ENCODE measurements at places on chromosomes 1 and 21. TPM values are rescaled to one million over a fixed set of nuclear protein-coding genes. Genes with fewer than 3 reads are reported as not detected.

Gene TOR1AIP1
- 46.5 TPM for total RNA-seq

Gene SASS6
- 6.0 TPM for total RNA-seq

Gene DCDC2B
- not detected for total RNA-seq

Gene KPRP
- total RNA-seq: not detected

GRCh38 chr1:75792091-75792490 lies 4.6 kb upstream of the MSH4 start:
- no peak for DNase-seq

GRCh38 chr1:166485620-166486019 lies 318.8 kb upstream of the FAM78B start:
- peak; percentile 19 for DNase-seq

DNA sequence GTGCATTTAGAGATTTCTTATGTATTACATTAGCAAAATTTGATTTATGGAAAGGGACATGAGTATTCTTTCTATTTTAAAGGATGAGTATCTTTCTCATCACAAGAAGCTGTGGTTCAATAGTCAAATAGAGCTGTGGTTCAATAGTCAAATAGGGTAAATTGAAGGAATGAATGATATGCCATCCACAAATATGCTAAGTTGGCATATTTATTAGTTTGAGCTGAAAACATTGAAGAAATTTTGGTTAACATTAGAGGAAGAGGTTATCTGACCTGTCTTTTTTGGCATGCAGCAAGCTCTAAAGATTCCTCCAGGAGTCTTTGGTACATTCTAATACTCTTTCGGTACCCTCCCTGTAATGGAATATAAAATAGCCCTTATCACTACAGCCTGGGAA lies 4.8 kb downstream of the OR2L8 start:
- DNase-seq: no peak

- no peak for DNase-seq
Measured at GRCh38 chr1:95230256-95230655, 3.8 kb upstream of the RWDD3 start.

DNA sequence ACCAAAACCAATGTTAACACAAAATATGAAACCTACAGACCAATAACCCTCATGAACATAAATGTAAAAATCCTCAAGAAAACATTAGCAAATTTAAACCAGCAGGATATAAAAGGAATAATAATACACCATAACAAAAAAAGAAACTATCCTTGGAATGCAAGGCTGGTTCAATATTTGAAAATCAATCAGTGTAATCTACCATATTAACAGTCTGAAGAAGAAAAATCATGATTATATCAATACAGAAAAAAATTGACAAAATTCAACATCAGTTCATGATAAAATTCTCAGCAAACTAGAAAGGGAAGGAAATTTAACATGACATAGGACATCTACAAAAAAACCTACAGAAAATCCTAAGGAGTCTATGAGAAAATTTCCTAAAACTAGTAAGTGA lies 19.8 kb downstream of the PRMT2 start:
- no peak for DNase-seq

DNA sequence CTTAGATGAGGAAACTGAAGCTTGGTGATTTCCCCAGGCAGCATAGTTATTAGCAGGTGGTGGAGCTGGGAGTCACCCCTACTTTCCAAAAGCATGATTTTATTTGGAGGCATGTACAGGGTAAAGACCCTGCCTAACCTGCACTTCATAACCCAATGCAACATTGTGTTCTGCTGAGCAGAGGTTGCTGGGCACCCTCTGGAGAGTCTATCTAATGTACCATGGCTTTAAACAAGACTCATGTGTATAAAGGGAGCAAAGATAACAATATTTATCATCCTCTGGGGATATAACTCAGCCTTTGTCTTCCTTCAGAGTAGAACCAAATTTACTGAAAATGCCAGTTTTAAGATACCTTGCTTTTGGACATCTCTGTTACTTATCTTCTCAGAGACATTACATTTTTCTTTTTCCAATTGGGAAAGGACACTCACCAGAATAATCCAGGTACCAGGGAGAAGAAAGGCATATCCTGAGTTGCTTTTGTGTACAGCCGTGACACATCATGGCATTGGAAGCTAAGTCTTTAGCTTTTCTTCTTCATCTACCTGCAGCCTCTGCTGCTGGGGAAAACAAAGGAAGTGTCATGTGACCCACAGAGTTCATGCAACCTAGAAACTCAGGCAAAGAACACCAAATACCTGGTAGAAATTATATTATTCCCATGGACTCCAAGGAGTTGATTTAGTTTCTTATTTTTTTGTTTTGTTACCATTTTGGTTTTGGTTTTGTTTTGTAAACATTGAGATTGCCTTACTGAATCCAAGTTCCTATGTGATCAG lies 39.6 kb downstream of the ELAVL4 start:
- no peak for DNase-seq

GRCh38 chr1:232696466-232696865 lies 66.5 kb upstream of the SIPA1L2 start:
- DNase-seq: no peak

DNA sequence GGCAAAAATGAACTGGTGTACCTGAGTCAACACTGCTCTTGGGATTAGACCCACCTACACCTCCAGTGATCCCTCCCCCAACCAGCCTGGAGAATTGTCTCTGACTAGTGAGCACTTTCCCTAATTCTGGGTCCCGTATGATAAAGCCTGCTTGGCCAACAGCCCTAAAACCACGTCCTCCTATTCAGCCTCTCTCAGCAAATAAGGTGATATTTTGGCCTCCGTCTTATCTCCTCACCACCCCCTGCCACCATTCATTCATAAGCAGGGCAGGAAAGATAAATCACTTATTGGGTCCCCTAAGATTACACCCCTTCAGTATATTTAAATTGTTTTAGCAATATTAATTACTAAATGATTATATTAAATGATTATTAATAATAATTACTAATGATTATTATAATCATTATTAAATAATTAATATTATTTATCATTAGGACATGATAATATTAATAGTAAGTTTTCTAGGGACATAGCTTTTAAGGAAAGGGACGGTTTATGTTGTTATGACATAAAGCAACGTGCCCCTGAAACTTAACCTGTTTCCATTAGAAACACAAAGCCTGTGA lies 108.0 kb downstream of the DUSP10 start:
- no peak for DNase-seq

GRCh38 chr1:102098536-102098935 lies 101.8 kb upstream of the OLFM3 start:
- peak; percentile 82 for DNase-seq

DNA sequence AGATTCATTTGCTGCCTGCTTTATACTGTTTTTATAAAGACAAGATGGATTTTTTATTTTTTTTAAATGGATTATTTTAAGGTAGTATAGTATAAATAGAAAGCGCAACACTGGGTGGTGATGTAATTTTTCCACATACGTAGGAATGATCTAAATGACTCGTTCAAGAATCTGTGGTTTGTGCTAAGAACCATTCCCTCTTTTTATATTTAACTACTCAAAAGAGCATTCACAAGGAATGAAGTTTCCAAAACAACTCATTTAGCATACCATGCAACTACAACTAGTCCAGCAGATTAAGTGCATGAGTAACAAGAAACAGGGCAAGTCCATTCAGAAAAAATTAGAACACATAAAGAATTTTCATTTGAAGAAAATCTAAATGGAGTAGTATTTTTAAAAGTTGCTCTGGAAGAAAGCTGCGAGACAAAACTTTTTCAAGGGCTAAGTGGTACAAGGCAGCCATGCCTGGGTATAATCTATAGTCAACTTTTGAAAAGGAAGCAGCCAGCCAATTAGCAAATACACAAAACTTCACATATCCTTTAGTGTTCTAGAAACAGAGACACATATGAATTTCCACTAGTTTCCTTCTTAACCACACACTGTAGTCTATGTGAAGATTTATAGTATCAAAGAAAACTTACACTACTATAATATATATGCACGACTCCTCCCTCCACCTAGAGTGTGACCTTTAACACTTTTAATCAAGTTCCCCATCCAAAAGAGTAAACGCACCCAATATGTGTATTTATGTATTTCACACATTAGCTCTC lies 23.4 kb downstream of the GTF2B start:
- no peak for DNase-seq

GRCh38 chr21:36719614-36720013 lies 20.7 kb downstream of the SIM2 start:
- DNase-seq: no peak

GRCh38 chr1:25056536-25056935 lies 126.5 kb upstream of the RUNX3 start:
- no peak for DNase-seq

DNA sequence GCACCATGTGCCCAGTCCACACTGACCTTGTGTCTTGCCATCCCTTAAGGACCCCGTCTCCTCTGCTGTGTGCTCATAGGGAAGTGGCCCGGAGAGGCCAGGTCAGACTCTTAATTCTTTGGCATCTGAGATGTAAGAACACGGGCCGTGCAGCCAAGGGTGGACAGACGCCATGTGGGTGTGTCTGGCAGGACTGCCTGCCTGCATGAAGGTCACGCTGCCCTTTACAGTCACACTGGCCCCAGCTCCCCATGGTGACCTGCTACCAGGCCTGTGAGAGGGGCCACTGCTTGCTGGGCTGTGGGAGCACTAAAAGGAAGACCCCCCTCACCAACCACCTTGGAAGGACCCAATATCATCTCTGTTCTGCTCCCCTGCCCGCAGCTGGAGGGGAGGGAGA lies 17.7 kb downstream of the DHRS3 start:
- DNase-seq: no peak

- DNase-seq: no peak
Measured at GRCh38 chr1:29171521-29171920, 10.2 kb downstream of the SRSF4 start.

GRCh38 chr1:114505148-114505561 lies 5.8 kb downstream of the TRIM33 start:
- no peak for DNase-seq

GRCh38 chr1:112402682-112403643 lies 6.9 kb downstream of the CTTNBP2NL start:
- DNase-seq: no peak

- DNase-seq: no peak
Measured at GRCh38 chr1:31201931-31202360, 37.7 kb downstream of the NKAIN1 start.

Data from mammary epithelial cell (primary cell).